ENCODE measurements at places on chromosomes 13 and 19. TPM values are rescaled to one million over a fixed set of nuclear protein-coding genes. Genes with fewer than 3 reads are reported as not detected.
A peak's percentile ranks its signal among the peaks of the same experiment; 100 is the strongest.

GRCh38 chr19:56476651-56477428 lies at the start of gene ZNF667:
TSS of gene ZNF667 (minus strand) at chr19:56477345. CDS start at chr19:56462370, 14,975 bp downstream.
- peak; percentile 2 for DNase-seq

Gene GFY
- total RNA-seq, result not detected

DNA sequence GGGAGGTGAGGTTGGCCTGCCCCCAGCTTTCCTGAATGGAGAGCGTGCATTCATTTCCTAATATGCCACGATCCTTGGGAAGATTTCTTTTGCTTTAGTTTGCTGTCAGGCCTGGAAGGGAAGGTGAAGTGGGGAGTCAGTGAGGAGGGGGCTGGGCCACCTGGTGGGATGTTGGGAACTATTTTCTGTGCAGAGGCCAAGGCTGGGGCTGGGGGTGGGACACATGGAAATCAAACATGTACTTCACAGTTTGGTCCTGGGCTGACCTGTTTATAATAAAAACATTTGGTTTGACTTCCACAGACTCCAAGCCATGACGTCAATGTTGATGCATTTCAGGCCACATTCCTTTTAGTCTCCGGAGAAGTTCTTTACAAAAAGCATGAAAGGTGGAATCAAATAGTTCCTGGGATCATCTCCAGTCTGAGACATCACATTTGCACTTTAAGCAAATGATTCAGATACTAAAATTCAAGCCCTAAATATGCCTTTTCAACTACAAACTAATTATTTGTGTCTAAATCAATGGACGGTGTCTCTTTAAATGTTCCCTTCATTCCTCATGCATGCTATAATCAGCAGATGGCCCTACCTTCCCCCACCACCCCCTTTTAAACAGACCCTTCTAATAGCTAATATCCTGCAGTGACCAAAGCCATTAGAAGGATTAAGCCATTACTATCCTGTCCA lies 41.5 kb upstream of the MEDAG start:
- no peak for DNase-seq

Gene IL17D
- 6.6 TPM for total RNA-seq

DNA sequence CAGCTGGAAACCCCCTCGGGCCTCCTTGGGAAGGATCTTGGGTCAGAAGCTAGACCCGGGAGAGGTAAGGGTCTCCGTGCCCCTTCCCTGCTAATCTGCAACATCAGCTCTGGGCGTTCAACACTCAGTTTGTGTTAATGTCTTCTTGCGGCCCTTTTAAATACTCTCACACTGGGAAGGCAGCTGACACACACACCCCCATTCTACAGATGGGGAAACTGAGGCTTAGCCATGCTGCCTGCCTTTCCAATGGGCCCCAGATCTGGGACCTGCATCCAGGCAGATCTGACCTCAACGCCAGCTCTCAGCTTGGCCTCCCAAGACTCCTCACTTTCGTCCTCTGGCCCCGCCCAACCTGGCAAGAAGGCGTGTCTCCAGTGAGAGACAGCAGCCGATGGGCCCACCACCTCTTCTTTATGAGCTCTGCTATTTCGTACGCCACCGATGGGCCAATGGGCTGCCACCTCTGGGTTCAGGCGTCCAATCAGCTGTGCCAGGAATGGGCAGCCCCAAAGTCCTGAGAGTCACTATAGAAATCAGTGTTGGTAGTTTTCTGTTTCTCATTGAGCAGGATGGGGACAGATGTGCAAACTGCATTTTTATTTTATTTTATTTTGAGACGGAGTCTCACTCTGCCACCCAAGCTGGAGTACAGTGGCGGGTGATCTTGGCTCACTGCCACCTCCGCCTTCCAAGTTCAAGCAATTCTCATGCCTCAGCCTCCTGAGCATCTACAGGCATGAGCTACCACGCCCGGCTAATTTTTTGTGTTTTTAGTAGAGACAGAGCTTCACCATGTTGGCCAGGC lies 43.8 kb downstream of the DNM2 start:
- DNase-seq, result no peak
